ENCODE measurements at places on chromosomes 12 and 14.

GRCh38 chr12:130839770-130840404 lies 837 bp upstream of the STX2 start:
- no peak for DNase-seq

- no peak for DNase-seq
Observed at GRCh38 chr12:122130150-122130549, 43.9 kb downstream of the IL31 start.

DNA sequence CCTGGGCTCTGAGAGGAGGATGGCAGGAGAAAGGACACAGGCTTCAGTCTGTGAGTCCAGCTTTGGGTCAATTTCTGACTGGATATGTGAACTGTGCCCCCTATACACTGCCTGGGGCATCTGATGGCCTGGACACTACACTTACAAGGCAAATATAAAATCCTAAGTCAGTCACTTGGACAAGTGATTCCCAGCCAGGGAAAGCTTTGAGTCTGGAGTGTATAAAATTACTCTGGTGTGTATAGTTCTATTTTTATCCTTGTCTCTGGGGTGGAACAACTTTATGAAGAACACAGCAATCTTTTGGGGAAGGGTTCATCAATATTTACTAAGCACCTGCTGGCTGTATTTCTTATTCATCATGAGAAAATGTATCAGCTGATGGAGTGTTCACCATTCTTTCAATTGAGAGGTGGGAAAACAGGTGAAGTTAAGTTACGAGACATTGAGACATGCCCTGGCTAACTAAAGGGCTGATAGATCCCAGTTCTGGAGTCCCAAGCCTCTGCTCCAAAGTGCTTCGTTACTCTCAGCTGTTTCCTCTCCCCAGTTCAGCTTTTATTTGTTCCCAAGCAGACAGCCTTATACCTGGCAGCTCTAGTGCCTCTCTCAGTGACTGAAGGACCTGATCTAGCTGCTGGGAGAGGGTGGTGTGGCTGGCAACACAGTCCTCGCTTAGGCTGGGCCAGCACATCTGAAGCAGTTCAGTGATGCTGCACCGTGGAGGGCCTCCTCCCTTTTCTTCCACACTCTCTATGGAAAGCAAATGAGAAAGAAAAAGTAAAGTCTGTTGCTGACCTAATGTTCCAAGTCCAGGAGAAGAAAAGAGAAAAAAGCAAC lies 30.9 kb downstream of the ZFYVE26 start:
- DNase-seq: no peak

GRCh38 chr14:76396714-76397187 lies 20.8 kb downstream of the ESRRB start:
- no peak for DNase-seq

DNA sequence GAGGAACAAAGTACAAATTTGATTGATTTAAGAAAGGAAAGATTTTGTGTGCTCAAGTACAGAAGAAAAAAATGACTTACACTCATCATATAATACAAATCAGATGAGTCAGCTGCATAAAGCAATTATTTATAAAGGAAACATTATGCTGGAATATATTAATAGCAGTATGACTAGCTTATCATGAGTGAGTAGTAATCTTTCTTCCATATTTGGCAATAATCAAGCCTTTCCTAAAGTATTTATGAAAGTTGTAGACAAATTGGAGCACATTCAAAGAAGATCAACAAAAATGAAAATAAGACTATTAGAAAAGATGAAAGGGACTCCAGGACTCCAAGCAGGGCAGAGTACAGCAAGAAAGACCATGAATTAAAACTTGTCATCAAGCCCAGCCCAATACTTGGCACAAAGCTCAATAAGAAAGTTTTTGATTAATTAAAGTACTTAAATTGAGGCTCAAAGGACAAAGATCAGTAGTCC lies 32.8 kb downstream of the CCER1 start:
- DNase-seq: no peak

GRCh38 chr12:89343127-89343526 lies 9.2 kb downstream of the DUSP6 start:
- no peak for DNase-seq

GRCh38 chr12:90974286-90974685 lies 19.3 kb upstream of the CCER1 start:
- DNase-seq: no peak

DNA sequence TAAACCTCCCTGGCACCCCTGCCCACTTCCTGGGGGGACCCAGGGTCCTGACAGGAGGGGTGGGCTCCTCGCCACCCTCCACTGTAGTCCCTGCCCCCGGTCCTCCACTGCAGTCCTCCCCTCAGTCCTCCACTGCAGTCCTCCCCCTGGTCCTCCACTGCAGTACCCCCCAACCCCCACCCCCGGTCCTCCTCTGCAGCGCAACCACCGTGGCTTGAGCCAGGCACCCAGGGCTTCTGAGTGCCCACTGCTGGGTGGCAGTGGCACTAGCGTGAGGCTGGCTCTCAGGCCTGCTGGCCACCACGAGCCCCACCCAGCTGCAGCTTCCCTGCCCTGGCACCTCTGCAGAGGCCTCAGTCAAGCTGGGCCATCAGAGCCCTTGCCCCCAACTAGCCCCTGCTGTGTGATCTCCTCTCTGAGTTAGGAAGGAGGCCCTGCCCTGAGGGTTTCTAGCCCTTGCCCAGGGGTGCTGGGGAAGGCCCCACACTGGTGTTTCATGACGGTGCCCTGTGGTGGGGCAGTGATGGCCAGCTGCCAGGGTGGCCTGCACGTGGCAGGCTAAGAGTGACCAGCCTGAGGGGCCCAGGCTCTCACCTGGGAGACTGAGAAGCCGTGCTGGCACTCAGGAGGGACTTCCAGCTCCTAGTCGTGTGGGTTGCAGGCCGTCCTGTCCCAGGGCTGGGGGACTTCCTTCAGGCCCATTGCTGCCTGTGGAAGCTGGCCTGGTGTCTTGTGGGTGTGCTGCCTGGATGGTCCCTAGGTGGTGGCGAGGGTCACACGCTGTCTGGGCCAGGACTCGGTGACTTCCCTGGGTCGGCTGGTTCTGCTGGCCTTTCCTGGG lies 9.7 kb downstream of the CEP170B start:
- no peak for DNase-seq

GRCh38 chr12:108328420-108328819 lies 10.7 kb downstream of the CMKLR1 start:
- no peak for DNase-seq

- no peak for DNase-seq
Observed at GRCh38 chr12:121190523-121191031, 19.4 kb upstream of the P2RX4 start.

GRCh38 chr12:107847830-107848229 lies 73.3 kb downstream of the ASCL4 start:
- DNase-seq: no peak

GRCh38 chr12:109459247-109459646 lies 17.9 kb downstream of the KCTD10 start:
- no peak for DNase-seq

DNA sequence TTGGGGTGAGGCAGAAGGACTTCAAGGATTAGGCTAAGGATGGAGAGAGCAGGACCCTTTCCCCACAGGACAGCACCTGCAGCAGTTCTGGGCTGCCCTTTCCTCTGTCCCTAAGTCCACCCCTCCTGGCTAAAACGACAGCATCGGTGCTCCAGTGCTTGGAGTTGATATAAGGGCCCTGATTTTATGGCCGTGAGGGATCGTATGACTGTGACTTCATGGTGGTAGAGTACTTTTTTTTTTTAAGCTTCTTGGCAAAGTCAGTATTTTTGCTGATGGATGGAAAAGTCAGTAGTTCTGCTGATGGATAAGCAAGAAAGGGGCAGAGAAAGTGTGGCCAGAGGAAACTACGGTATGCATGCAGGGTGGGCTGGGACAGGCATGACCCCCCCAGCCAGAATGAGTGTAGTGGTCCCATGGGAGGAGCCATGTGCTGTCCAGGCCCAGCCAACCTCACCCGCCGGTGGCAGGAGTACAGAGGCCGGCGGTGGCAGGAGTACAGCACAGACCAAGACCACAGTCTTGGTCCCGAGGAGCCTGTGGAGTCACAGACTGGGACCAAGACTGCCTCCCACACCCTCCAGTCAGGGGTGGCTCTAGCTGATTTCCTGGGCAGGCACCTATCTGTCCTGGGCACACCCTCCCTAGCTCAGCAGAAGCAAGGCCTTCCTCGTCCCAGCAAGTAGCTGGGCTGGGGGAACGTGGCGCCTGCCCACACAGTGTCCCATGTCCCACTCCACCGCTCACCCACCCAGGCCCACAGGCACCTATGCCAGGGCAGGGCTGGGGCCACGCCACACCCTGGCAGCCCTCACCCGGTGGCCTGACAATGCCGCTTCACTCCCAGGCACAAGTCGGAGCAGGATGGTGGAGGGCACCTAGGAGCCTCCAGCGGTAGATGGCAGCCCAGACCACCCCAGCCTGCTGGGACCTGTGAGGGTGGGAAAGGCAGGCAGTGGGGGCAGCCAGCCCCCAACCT lies 46.3 kb downstream of the CCDC88C start:
- no peak for DNase-seq

- no peak for DNase-seq
Observed at GRCh38 chr12:80041071-80041470, 58.3 kb upstream of the OTOGL start.

DNA sequence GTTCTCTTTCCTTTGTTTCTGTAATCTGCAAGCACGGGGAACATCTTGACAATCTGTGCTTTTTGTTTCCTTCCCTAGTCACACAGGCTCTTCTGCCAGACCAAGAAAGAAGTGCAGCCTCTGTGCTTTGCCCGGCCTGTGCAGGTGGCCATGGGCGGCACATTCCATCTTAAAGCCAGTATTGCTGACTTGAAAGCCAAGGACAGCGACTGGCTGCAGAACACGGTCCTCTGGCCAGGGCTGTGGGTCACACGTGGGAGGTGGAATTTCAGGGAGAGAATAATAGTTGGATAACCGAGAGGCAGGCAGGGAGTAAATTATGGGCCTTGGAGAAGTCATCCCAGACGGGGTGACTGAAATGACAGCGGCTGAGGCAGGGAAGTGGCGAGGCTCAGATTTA lies 24.8 kb downstream of the FNTB start:
- no peak for DNase-seq

GRCh38 chr12:14878488-14878887 lies 7.2 kb downstream of the MGP start:
- no peak for DNase-seq

- DNase-seq: no peak
Observed at GRCh38 chr12:77122661-77123060, 57.3 kb upstream of the E2F7 start.

DNA sequence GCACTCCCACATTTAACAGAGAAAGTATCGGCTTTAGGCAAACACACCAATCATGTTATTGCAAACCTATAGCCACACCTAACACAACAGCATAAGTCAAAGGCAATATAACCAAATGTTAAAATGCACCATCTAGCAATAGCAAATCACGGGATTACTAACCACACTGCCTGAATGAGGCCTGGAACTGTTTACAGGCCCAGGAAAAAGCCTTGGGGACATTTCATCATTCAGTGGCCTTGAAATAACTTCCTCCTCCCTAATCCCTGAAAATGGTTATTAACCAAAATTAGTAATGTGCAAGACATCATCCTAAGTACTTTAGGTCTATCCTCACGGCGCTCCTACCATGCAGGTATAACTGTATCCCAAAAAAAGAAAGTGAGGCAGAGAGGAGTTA lies 2.3 kb downstream of the GALC start:
- no peak for DNase-seq

DNA sequence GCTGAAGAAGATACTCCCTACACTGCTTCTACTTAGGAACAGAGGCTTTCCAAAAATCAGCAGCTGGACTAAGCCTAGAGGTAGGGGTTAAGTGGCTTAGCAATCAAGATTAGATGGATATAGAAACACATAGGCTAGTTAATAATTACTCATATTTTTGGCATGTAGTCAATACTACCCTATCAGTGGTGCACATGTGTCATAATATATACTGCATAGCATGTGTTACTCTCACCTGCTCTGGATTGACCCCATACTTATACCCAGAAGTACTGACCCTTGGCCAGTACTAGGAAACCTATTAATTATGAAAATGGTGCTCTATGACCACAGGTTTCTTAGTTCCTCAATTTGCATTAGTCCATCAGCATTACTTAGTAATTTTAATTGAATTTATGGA lies 528.4 kb upstream of the LMO3 start:
- DNase-seq: no peak

GRCh38 chr12:12645485-12645884 lies 33.8 kb downstream of the CREBL2 start:
- DNase-seq: peak; percentile 4

DNA sequence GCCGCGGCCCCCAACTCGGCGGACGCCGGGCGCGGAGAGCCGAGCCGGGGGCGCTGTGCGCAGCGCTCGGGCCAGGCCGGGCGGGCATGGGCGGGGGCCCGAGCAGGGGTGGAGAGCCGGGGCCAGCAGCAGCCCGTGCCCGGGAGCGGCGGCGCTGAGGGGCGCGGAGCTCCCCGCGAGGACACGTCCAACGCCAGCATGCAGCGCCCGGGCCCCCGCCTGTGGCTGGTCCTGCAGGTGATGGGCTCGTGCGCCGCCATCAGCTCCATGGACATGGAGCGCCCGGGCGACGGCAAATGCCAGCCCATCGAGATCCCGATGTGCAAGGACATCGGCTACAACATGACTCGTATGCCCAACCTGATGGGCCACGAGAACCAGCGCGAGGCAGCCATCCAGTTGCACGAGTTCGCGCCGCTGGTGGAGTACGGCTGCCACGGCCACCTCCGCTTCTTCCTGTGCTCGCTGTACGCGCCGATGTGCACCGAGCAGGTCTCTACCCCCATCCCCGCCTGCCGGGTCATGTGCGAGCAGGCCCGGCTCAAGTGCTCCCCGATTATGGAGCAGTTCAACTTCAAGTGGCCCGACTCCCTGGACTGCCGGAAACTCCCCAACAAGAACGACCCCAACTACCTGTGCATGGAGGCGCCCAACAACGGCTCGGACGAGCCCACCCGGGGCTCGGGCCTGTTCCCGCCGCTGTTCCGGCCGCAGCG lies 639 bp downstream of the FZD10 start:
- DNase-seq: no peak

All from effector memory CD4-positive, alpha-beta T cell (primary cell).